ENCODE measurements at places on chromosomes 2 and 18.

GRCh38 chr2:186559848-186560247 is 30.0 kb upstream of the ITGAV start:
- DNase-seq: no peak

GRCh38 chr18:74316257-74317170 is 875 bp downstream of the C18orf63 start:
- no peak for DNase-seq

DNA sequence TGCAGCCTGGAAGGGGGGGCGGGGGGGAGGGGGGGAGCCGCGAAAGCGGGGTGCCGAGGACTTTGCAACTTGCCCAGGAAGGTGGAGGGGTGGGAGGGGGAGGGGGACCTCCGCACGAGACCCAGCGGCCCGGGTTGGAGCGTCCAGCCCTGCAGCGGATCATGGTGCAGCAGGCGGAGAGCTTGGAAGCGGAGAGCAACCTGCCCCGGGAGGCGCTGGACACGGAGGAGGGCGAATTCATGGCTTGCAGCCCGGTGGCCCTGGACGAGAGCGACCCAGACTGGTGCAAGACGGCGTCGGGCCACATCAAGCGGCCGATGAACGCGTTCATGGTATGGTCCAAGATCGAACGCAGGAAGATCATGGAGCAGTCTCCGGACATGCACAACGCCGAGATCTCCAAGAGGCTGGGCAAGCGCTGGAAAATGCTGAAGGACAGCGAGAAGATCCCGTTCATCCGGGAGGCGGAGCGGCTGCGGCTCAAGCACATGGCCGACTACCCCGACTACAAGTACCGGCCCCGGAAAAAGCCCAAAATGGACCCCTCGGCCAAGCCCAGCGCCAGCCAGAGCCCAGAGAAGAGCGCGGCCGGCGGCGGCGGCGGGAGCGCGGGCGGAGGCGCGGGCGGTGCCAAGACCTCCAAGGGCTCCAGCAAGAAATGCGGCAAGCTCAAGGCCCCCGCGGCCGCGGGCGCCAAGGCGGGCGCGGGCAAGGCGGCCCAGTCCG is 540 bp downstream of the SOX11 start:
- DNase-seq: no peak

DNA sequence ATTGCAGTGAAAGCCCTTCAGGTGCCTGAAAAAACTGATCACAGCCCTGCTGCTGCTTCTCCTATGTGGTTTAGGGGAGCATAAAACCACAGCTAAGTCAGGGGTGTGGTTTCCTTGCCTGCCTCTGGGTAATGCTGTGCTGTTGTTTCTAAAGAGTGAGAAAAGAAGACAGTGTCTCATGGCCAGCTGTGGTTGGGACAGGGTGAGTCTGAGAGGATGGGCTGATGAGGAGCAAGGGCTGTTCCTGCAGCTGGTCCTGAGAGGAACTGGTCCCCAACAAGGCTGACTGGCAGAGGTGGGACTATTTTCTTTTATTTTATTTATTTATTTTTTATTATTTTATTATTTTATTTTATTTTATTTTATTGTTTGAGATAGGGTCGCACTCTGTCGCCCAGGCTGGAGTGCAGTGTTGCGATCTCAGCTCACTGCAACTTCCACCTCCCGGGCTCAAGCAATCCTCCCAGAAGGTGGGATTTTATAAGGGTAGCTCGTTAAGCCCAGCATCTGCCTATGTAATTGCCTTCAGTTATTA is 236.7 kb downstream of the FHOD3 start:
- DNase-seq: no peak

- DNase-seq: peak; percentile 74
These were observed 945 bp downstream of the HAT1 start for GRCh38 chr2:171923206-171923605.

DNA sequence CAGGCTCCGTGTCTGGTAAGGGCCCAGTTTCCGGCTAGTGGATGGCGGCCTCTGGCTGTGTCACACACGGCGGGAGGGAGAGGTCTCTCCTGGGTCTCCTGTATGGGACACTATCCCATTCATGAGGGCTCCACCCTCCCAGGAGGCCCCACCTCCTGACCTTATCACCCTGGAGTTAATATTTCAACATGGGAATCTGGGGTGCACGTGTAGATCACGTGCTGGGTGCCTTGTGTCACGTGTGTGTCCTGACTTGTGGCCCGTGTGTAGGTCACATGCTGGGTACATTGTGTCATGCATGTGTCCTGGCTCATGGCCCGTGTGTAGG is 9.9 kb downstream of the NEU4 start:
- DNase-seq: no peak

GRCh38 chr2:54572636-54573536 is 116.8 kb downstream of the SPTBN1 start:
- no peak for DNase-seq

DNA sequence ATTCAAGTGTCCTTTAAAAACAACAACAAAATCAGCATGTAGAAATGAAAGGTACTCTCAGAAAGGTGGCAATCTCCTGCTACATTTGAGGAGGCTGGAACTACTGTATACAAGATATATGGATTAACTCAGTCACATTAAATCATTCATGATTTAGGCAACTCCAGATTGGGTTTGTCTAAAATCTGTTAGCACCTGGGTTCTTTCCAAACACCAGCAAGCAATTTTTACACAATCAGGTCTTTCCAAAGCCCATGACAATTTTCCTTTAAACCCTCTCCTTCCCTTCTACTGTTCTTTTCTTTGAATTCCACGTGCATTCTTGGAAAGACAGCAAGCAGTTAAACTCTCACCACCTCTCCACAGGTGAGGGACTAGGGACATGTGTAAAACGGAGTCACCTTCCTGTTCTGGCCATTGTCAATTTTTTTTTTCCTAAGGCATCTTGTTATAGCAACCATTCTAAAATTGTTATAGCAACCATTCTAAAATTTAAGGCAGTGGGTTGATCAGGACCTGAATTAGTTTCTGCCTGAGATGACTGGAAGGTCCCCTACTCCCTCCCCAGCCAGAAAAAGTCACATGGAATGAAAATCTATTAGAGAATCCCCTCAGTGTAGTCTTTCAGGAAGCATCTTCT is 113.9 kb downstream of the ANKRD44 start:
- DNase-seq: no peak

DNA sequence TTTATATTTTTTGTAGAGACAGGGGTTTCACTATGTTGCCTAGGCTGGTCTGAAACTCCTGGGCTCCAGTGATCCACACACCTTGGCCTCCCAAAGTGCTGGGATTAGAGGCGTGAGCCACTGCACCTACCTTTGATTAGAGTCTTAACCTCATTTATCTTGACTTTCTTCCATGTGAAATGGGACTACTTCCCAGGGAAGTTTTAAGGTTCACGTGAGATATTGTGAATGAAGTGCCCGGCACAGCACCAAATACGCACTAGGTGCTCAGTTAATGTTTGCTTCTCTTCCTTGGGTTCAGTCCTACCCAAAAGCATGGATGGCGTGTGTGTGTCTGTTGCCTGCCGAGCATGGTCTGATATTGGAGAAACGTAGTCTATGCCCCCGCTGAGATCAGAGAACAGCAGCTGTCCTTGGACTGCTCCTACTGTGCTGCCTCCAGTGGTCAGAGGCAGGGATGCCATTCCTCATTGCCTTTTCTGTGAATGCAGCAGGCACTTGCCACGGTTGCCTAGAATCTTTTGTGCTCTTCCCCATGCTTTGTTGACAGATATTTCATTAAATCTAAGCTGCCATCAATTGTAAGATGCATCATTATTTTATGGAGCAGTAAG is 12.3 kb upstream of the TFCP2L1 start:
- peak; percentile 37 for DNase-seq

GRCh38 chr2:96535331-96535730 is 1.2 kb upstream of the ARID5A start:
- no peak for DNase-seq

DNA sequence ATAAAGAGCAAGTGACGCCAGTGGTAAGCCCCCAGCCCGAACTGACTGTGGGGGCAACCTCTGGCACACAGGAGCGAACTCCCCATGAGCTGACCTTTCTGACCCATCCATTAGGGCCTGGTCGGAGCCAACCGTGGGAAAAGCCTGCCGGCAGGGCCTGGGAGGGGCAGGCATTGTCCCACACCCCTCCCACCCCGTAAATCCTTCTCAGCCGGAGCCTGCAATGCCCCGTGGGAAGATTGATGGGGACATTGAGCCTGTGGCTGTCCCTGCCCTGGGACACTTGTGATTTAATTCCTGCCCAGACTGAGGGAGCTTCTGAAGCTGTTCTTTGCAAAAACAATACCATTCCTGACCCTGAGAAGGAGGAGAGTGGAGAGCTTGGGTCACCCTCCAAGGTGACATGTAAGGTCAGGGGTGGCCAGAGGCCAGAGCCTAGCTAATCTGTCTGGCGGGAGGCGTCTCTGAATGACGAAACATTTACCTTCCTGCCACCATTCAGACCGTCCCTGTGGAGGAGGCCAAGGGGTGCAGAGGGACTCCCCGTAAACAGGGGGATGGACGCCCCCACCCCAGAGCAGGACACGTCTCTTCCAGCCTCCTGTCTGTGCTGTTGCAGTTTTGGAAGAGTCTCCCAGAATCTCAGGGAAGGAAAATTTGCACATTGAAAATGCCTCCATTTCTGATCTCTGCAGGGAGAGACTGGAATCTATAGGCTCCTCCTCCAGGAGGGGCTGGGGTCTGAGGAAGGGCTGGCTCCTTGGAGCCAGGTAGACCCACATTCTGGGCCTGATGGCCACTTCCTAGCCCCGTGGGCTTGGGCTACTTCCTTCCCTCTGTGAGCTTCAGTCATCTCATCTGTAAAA is 51.2 kb upstream of the HS6ST1 start:
- no peak for DNase-seq

GRCh38 chr18:48541026-48541746 is 2.4 kb downstream of the CTIF start:
- peak; percentile 79 for DNase-seq

DNA sequence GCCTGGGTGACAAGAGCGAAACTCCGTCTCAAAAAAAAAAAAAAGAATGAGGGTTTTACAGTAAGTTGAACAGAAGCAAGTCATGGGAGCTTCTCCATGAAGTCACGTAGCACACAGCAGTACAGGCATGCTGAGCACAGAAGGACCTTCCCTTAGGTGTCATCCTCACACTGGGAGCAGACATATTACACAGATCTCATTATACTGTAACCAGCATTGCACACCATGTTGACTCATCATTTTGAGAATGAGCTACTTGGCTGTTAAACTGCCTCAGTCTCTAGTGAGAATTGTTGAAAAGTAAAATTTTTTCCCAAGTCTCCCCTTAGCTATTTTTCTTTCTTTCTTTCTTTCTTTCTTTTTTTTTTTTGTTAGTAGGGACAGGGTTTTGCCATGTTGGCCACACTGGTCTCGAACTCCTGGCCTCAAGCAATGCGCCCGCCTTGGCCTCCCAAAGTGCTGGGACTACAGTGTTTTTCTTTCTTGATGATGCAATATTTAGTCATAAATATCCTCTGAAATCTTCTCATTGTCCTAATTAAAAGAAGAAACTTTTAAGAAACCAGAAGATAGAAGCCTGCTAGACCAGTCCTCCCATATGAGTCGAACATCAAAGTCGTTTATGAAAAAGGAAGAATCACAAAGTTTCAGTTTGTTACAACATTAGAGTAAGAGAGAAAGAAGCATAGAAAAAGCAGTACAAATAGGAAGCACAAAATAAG is 37.9 kb upstream of the PPP1CB start:
- peak; percentile 19 for DNase-seq

DNA sequence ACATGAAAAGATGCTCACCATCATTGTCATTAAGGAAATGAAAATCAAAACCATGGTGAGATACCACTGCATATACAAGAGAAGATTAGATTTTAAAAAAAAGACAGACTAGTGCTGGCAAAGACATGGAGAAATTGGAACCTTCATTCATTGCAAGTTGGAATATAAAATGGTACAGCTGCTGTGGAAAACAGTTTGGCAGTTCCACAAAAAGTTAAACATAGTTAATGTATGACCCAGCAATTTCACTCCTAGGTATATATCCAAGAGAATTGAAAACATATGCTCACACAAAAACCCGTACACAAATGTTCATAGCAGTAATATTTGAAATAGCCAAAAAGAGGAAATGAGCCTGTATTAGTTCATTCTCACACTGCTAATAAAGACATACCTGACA is 33.7 kb upstream of the MBOAT2 start:
- no peak for DNase-seq

DNA sequence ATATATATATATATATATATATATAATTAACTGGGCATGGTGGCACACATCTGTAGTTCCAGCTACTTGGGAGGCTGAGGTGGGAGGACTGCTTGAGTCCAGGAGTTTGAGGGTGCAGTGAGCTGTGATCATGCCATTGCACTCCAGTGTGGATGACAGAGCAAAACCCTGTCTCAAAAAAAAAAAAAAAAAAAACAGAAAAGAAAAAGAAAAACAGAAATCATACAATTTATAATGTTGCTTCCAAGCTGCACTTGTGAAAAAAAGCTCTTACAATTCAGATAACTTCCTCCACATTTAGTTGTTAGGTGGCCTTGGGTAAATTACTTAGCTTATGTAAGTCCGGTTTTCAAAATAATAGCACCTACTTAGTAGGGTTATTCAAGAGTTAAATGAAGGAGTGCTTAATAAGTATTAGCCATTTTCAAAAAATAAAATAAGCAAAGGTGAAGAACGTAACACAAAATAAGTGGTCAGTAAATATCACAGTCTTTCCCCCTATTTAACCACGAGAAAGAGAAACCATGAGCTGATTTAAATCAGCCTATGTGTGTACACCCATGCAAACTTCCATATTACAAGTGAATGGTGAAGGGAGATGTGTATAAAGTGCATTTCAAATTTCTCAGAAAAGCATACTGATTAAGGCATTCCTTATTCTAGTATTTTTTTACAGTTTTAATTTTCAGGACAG is 2.3 kb downstream of the WIPF1 start:
- DNase-seq: peak; percentile 70

DNA sequence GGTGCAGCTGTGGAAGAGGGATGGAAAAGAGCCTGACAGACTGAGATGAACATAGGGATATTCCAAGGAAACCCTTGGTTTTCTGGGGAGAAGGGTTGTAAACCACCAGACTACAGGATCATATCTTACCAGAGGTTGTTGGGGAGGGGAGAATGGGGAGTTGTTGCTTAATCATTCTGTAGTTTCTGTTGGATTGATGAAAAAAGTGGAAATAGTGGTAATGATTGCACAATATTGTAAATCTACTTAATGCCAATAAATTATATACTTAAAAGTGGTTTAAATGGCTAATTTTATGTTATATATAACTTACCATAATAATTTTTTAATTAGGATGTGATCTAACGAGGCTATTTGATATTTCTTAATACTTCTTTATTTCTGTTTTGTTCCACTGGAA is 800.9 kb downstream of the BCL11A start:
- no peak for DNase-seq

DNA sequence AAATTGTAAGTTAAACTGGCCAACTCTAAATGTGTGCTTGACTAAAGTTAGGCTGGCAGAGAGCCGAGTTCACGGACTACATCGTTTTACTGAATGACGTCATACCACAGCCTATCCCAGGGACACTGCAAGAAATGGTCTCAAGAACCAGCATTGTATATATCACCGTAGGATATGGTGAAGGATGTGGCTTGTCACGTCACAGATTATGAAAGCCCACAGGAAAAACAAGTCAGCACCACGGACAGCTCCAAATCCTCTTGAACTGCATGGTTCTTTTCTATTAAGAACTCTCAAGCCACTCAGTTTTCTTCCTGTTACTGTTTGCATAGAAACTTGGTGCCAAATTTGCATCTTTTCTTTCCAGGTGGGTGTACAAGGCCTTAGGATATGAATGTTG is 85.1 kb upstream of the ACAA2 start:
- peak; percentile 83 for DNase-seq

Data from OCI-M1 (cell line).